Stimulated activated CD8-positive, alpha-beta memory T cell treated with anti-CD3 and anti-CD28 coated beads, Interleukin-4, amount 100 ng/mL, for 1 hour (primary cell): ENCODE measurements at places on chromosomes 5 and 9.

GRCh38 chr9:114180696-114181606, 25.6 kb downstream of the COL27A1 start:
- DNase-seq: no peak

- no peak for DNase-seq
Measured at GRCh38 chr9:33992632-33993031, 56.1 kb downstream of the UBAP2 start.

DNA sequence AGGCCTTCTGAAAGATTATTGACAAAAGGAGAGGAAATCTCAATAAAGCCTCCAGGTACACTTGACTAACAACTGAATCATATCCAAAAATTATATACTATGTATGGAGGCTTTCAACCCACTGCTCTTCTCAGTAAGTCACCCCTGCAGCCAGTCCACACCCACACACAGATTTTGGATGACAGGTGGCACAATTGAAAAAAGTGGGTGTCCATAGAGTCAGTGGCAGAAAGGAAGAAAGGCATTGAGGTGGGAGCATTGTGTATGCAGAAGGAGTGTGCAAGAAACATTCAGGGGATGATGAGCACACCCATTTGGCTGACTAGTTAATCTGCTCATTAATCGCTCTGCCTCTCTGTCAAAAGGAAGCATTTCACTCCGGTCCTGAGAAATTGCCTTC, 150.6 kb upstream of the IL12B start:
- DNase-seq: no peak

DNA sequence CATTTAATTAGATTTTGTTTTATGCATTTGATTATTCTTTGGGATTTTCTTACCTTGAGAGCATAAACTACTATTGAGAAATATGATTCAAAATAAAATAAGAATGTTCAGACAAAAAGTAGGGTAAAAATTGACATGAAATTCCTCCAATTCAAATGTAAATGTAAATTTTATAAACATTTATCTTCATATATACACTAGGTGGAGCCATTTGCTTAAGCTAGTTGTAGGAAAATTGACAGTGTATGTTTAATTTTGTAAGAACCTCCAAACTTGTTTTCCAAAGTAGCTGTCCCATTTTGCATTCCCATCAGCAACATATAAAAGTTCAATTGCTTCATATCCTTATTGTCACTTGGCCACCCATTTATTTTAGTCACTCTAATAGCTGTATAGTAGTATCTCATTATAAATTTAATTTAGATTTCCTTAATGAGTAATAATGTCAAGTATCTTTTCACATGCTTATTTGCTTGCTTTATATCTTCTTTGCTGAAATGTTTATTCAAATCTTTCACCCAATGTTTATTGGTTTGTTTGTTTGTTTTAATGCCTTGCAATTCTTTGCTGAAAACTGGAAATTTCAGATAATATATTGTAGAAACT, 37.6 kb upstream of the SLCO6A1 start:
- DNase-seq: no peak

GRCh38 chr5:156154757-156155156, 172.2 kb upstream of the SGCD start:
- DNase-seq: no peak

DNA sequence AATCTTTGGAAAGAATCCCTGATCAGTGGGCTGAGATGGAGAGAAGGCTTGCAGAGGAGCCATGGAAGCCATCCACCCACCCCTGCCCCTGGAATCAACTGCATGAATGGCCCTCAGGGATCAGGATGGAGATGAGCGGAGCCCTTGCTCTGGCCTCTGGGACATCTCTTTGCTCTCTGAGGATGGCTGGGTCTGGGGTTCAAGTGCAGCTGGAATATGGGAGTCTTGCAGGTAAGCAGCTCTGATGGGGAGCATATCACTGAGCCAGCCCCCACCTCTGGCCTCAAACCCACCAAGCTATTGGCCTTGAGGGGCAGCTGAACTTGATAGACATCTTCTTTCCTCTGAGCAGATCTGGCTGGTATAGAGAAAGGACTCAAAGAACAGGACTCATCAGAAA, 76.1 kb downstream of the C5orf15 start:
- no peak for DNase-seq

GRCh38 chr9:8907868-8908267, 1108.3 kb upstream of the DMAC1 start:
- no peak for DNase-seq

DNA sequence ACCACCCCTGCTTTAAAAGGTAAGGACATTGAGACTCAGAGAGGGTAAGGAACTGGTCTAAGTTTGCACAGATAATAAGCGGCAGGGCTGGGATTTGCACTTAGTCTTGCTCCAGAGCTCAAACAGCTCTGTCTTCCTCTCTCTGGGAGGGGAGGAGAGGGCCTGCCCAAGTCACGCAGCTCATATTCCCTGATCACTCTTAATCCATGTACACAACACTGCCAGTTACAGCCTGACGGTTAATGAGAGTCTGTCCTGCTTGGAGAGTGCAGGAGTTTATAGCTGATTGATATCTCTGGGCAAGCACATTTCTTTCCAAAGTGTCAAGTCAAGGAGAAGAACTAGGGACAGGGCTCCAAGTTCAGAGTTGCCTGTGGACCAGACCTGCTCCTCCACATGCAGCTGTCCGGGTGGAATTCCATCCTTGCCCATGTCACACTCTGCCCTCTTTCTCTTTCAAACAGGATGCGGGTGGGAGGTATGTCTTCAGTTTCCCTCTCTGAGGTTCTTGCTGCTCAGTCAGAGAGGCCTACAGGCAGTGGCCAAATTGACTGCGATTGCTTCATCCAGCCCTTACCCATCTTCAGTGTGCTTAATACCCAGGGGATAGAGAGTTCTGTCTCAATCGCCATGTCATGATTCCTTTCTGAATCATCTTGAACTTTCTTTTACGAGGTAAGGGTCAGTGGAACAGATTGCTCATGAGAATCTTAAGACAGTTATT, 54.5 kb downstream of the GALNT12 start:
- DNase-seq: no peak

- DNase-seq: no peak
Measured at GRCh38 chr9:93319992-93320500, 131.4 kb upstream of the FAM120A start.

DNA sequence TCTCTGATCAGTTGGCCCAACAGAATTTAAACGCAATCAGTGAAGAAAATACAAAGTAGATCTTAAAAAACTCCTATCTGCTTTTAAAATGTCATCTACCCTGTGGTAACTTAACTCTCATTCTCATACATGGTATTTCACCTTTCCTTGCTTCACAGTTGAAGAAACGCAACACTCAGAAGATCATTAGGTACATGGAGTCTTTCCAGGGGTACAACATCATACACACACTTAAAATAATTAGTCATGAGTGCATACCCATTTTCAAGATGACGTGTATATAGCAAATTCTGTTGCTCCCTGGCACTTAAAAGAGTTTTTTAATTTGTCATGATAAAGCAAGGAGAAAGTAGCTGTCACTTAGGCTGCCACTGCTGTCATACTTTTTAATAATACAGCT, 259.9 kb downstream of the BNC2 start:
- DNase-seq: no peak

GRCh38 chr5:171149333-171149732, 159.7 kb upstream of the TLX3 start:
- DNase-seq: no peak

DNA sequence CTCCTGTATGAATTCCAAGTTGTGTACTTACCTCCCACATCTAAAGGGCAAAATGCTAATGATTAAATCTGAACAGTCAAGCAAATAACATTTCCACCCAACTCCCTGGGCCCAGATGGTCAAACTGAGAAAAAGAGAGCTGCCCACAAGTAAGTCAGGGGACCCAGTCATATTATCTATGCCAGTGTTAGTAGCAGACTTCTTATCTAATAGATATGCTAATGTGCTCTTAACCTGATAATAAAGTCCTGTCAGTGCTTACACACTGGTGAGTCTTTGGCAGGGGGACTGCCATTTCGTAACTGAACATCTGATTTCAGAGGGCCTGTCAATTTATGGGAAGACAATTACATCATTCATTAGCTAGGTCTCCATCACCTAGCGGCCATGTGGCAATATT, 292.3 kb upstream of the WWC1 start:
- DNase-seq: no peak

GRCh38 chr9:4010309-4010708, 289.6 kb downstream of the GLIS3 start:
- no peak for DNase-seq

GRCh38 chr5:168449166-168449565, 37.1 kb upstream of the RARS1 start:
- no peak for DNase-seq

- no peak for DNase-seq
Measured at GRCh38 chr5:67061511-67061910, 135.1 kb downstream of the CD180 start.

DNA sequence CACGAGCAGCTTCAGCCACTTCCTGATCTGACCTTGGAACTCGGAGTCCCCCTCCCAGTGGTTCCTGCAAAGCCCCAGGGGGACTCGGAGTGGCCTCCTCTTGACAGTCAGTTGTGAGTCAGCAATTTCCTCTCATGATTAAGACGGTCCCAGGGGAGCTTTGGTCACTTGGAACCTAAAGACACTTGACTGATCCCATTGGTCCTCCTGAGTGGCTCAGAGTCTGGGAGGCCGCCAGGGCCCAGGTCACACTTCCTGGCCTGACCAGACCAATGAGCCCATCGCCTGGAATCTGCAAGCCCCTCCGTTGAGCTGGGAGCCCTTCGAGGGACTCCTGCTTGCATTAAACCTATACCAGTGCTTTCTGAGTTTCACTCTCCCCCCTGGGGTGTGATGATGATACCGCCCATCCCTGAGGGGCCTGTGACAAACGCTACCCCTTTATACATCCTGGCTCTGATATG, 29.1 kb downstream of the TSPAN17 start:
- no peak for DNase-seq

DNA sequence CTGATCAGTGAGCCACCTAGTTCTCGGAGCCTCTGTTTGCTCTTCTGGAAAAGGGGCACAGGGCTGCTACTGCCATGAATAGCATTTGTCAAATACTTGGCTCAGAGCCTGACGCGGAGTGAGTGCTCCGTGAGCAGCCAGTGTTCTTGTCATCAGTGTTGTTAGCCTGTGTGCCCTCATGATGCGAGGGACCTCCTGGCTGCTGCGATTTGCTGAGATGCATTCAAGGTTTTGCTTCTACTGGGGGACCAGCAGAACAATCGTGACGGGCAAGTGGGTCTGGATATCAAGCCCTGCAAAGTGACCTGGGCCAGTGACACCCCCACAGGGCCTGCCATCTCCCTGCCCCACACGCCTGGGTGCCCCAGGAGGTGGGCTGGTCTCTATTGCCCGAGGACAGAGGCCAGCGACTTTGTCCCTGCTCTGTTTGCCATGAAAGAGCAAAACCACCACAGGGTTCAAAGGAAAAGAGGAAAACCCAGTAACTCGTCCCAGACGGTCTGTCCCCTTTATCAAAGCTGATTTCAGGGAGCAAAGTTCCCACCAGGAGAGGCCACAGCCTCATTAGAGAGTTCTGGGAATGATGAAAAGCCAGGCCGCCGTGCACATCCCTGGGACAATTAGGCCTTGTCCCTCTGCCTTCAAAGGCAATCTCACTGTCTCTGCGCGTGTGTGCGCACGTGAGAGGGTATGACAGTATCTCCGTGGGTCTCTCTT, 86.5 kb upstream of the LMX1B start:
- DNase-seq: no peak

DNA sequence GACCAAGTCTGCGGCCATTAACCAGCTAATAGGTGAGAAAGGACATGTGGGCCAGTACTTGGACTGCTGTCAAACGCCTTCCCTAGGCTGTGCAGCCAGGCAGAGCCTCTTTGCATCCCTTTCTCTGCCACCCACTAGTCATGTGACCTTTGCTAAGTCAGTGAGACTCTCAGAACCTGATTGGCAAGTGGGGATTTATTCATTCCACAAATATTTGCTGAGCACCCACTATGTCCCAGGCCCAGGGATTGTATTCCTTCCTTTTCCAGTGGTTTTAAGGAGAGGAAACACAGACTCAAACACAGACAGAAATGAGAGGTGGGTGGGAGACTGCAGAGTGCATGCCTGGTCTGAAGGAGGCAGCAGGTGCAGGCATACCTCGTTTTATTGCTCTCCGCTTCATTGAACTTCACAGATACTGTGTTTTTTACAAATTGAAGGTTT, 71.6 kb upstream of the GALNT10 start:
- no peak for DNase-seq

- no peak for DNase-seq
Measured at GRCh38 chr5:167720259-167720658, 571.2 kb upstream of the WWC1 start.

DNA sequence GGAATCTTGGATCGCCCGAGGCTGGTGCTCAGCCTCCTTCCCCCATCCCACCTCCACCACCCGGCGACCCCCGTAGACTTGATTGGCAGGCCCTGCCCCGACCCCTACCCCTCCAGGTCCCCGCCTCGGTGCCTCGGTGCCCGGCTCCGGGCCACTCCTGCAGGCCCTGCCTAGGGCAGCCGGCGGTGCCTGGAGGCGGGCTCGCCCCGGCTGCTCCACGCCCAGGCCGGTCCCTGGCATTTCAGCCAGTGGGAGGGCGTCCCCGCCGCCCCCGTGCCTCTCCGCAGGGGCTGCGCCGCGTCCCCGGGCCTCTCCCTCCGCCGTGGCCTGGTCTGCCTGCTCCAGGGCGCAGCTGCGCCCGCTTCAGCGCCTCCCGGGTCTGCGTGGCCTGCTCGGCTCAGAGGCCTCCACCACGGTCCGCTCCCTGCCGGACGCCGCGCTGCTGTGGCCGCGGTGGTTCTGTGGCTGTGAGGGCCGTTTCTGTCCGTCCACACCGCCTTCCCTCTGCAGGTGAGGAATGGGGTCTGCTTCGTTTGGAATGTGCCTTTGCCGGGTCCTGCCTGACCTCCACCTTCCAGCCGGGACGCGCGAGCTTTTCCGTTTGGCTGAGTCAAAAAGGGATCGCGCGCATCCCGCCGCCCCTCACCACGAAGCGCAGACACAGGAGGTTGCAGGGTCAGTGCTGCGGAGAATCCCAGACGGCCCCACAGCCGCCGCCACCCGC, 48.3 kb upstream of the IRX4 start:
- DNase-seq: no peak

DNA sequence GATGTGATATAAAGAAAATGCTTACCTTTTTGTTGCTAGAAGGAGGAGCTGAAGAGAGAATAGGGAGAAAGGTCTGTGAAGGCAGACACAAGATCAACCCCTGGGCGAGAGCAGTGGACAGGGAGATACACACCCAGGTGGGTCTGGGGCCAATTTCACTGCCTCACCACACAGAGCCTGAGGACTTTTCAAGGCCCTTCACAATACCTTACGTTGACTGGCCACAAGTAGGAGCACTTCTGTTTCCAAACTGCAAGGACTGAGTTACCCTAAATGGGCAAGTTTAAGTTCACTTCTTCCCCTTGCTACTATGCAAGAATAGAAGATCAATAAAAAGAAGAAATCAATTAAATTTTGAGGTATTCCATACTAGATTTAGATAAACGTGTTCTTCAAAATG, 174.5 kb upstream of the SLC12A2 start:
- no peak for DNase-seq

DNA sequence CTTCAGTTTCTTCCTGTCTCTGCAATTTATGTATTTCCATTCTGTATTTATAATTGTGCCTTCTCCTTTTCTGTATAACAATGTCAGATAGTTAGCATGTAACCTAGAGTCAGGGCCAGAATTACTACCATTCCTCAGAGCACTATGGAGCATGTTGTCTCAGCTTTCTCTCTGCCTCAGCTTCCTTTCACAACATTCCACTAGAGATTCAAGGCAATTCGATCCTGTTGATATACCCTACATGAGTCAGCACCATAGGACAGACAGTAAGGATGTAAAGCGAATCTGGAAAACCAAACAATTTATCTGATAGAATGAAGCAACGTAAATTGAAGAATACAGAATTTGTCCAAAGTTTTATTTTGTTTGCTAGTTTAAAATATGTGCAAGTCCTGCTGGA, 728.3 kb upstream of the SEMA6A start:
- DNase-seq: no peak

GRCh38 chr9:121478816-121479676, 20.6 kb downstream of the GGTA1 start:
- DNase-seq: no peak
